Transverse colon (tissue), 4 donors: ENCODE measurements at places on chromosomes 16 and 17. TPM values are rescaled to one million over a fixed set of nuclear protein-coding genes. Genes with fewer than 3 reads are reported as not detected.
A peak's percentile ranks its signal among the peaks of the same experiment; 100 is the strongest.

Gene KRTAP4-6
- total RNA-seq: not detected

Gene GPR179
- under 0.01 TPM for total RNA-seq

DNA sequence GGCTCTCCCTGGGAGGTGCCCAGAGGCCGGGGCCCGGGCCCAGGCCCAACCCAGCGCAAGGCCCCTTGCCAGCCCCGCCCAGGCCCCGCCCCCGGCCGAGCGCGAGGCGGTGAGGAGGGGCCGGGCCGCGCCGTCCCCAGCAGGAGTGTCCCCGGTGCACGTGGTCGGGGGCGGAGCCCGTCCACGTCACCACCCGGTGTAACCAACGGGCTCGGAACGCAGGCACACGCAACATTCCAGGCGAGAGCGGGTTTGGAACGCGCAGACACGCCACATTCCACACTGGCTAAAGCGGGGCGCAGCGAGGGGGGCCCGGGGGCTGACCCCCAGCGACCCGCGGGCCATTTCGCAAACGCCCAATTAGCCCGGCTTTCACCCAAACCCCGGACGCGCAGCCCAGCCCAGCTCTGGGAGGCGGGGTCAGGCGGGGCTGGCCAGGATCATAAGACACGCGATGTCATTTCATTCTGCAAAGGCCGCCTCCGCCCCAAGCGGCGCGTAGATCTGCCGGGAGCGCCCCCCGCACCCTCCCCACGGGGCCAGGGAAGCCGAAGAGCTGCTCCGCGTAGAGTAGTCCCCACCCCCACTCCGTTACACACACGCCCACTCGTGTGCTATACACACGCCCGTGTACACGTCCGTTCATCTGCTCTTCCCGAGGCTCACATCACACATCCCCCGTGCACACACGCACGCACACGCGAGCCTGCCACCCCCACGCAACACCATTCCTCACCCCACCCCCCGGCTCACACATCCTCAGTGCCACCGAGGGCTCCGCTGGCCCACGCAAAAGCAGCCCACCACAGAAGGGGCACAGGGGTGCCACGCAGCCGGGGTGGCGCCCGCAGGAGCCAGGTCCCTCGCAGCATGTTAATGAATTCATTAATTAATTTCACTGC lies 1.0 kb downstream of the MNT start:
- peak overlapping the region; percentile 81 for H3K4me3 ChIP-seq
- H3K36me3 ChIP-seq: no peaks in the 10 kb centered on the region
- no peaks in the 10 kb centered on the region for H3K27me3 ChIP-seq
- peak; percentile 98 for DNase-seq
- peak overlapping the region; percentile 100 for H3K27ac ChIP-seq

- H3K4me1 ChIP-seq: peaks cover 18% of the 10 kb centered on the region
- peaks cover 100% of the 10 kb centered on the region for H3K27me3 ChIP-seq
- no peak for DNase-seq
- no peaks in the 10 kb centered on the region for H3K36me3 ChIP-seq
- no peak overlapping the region for H3K4me3 ChIP-seq
Observed at GRCh38 chr17:61453566-61454380, 1.6 kb downstream of the TBX4 start.

DNA sequence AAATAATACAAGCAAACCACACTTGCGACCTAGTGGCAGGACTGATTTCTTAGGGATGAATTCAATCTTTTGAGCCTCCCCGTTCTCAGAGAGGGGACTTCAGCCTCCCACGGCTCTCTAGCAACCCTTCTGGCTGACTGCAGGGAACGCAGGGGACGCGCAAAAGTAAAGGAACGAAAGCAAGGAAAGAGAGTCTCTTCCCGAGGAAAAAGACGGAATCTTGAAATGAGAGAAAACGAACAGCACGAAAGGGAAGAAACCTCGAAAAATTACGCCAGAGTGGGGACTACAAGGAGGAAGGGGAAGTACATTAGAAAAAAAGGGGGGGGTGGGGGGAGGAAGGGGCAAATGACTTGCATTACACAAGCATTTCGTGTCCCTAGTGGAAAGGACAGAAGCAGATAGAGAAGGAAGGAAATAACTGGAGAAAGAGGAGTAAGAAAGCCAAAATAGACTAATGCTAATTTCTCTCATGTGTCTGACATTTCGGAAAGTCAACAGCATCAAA lies 1.2 kb downstream of the GRB2 start:
- H3K4me1 ChIP-seq: peaks cover 18% of the 10 kb centered on the region
- no peaks in the 10 kb centered on the region for H3K27me3 ChIP-seq
- peak overlapping the region; percentile 97 for H3K27ac ChIP-seq

DNA sequence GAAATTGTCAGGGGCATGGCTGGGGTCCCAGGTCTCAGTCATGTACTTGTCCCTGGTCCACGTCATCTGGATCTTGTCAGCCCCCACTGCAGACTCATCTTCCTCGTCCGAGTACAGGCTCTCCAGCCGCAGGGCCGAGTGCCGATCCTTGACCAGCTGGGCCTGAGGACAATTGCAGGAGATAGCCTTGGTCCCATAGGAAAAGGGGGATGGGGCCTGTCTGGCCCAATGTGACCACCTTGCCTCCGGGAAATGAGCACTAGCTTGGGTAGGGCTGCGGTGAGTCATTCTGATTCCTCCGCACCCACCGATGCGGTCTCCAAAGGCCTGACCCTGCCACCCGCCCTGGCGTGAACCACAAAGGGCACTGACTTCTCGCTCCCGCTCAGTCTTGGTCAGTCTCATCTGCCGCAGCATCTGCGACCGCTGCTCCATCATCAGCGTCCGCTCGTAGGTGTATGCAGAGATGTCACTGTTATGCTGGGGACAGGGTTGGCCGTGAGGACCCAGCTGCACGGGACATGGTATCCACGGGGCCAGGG lies 1.5 kb upstream of the LCAT start:
- no peak overlapping the region for H3K4me3 ChIP-seq
- DNase-seq: no peak
- no peaks in the 10 kb centered on the region for H3K27me3 ChIP-seq
- peak overlapping the region; percentile 69 for H3K27ac ChIP-seq
- H3K36me3 ChIP-seq: no peaks in the 10 kb centered on the region
- peaks cover 16% of the 10 kb centered on the region for H3K4me1 ChIP-seq

GRCh38 chr17:80664217-80664790 lies 119.7 kb downstream of the RPTOR start:
- no peaks in the 10 kb centered on the region for H3K27me3 ChIP-seq
- H3K4me3 ChIP-seq: no peak overlapping the region
- no peaks in the 10 kb centered on the region for H3K36me3 ChIP-seq
- H3K4me1 ChIP-seq: peaks cover 14% of the 10 kb centered on the region
